ENCODE measurements at places on chromosomes 7 and 10. TPM values are rescaled to one million over a fixed set of nuclear protein-coding genes. Genes with fewer than 3 reads are reported as not detected.

DNA sequence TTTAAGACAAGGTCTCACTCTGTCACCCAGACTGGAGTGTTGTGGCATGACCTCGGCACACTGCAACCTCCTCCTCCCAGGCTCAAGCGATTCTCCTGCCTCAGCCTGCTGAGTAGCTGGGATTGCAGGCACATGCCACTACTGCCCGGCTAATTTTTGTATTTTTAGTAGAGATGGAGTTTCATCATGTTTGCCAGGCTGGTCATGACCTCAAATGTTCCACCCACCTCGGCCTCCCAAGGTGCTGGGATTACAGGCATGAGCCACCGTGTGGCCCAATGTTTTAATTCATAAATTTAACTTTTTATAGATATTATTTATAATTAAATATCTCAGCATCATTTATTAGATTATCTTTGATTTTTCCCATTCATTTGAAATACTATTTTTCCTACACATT lies 658.0 kb upstream of the NRG3 start:
- no peaks in the 10 kb centered on the region for H3K4me1 ChIP-seq
- no peak overlapping the region for H3K27ac ChIP-seq
- H3K4me3 ChIP-seq, result no peak overlapping the region
- no peaks in the 10 kb centered on the region for H3K36me3 ChIP-seq

GRCh38 chr10:128431083-128431482 lies 304.9 kb upstream of the MKI67 start:
- H3K36me3 ChIP-seq, result no peaks in the 10 kb centered on the region
- H3K27ac ChIP-seq, result no peak overlapping the region
- H3K4me1 ChIP-seq, result no peaks in the 10 kb centered on the region
- no peak for DNase-seq
- H3K4me3 ChIP-seq, result no peak overlapping the region

- H3K4me3 ChIP-seq, result no peak overlapping the region
- no peak for DNase-seq
- no peak overlapping the region for H3K27ac ChIP-seq
Observed at GRCh38 chr7:47771336-47771989, 176.8 kb downstream of the PKD1L1 start.

DNA sequence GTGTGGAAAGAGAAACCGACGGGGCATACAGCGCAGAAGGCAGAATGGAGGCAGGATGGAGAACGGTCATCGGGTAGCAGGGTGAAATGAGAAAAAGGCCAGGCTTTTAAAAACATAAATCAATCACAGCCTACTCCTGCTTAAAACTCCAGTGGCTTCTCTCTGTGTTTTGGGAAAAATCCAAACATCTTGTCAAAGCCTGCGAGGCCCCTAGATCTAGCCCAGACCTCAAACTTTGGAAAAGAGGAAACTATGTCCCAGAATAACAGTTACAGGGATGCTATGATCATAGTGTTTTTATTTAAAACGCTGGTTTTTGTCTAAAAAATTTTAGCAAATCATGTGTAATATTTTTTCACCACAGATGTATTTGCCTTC lies 41.1 kb downstream of the PPP1R3C start:
- peaks cover 18% of the 10 kb centered on the region for H3K27me3 ChIP-seq
- no peak for DNase-seq
- H3K4me1 ChIP-seq, result no peaks in the 10 kb centered on the region
- H3K27ac ChIP-seq, result no peak overlapping the region

- no peaks in the 10 kb centered on the region for H3K4me1 ChIP-seq
- no peak for DNase-seq
- H3K36me3 ChIP-seq, result no peaks in the 10 kb centered on the region
- no peak overlapping the region for H3K27ac ChIP-seq
Observed at GRCh38 chr7:14432924-14433323, 443.5 kb upstream of the ETV1 start.

GRCh38 chr10:28400681-28401080 lies 97.8 kb upstream of the MPP7 start:
- H3K4me3 ChIP-seq, result no peak overlapping the region
- H3K27ac ChIP-seq, result no peak overlapping the region
- no peaks in the 10 kb centered on the region for H3K4me1 ChIP-seq
- H3K36me3 ChIP-seq, result no peaks in the 10 kb centered on the region
- H3K27me3 ChIP-seq, result no peaks in the 10 kb centered on the region
- no peak for DNase-seq

DNA sequence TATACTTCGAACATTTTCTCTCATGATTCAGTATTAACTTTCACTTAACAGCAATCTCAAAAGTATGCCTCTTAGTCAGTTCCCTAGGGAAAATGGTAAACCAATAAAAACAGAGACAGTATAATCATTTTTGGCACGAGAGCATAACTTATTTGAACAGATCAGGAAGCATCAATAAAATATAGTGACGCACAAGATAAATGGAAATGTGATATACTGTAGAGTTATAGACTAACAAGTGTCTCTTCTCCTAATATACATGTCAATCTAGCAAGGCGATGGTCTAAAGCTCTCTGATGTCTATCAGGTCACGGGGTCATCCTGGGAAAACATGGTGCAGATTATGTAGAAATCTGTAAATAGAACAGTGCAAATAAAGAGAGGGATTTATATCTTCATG lies 131.6 kb downstream of the HGF start:
- H3K36me3 ChIP-seq, result no peaks in the 10 kb centered on the region
- H3K27me3 ChIP-seq, result no peaks in the 10 kb centered on the region
- H3K4me3 ChIP-seq, result no peak overlapping the region
- no peak overlapping the region for H3K27ac ChIP-seq

DNA sequence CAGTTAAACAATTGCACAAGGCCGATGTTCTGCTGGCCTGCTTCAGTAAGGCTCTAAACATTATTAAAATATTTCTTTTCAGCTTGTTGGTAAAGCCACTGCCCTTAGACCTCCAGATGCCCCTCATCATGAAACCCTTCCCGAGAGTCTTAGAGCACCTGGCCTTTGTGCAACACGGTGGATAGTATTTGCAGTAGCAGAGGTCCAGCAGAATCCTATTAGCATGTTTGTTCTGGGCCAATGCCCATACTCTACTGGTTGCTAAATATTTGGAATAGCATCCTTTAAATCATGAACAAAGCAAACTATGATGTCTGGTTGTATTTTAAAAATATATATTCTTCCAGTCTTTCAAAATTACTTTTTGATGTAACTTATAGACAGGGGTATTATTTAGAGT lies 584.6 kb downstream of the CNTNAP2 start:
- DNase-seq, result no peak
- no peak overlapping the region for H3K4me3 ChIP-seq
- no peak overlapping the region for H3K27ac ChIP-seq
- H3K36me3 ChIP-seq, result no peaks in the 10 kb centered on the region
- H3K4me1 ChIP-seq, result no peaks in the 10 kb centered on the region

DNA sequence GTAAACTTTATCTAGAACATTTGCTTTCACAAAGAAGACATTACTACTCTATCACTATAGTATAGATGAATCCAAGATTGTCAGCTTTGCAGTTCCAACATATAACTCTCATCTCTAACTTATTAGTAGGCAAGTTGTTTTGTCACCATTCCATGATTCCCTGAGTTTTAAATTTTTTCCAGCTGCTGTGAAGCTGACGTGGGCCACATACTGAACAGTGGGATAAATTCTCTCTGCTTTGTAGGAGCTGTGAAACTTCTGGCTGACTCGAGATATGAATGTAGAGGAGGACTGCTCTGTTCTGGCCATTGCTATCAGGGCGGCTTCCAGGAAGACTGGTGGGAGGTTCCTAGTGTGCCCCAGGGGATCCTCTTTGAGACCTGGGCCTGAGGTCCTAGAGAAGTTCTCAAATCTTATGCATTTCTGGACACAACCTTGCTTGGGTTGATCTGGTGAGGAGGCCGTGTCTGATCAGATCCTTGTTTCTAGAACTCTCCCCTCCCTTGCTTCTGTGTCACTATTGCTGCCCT lies 58.0 kb downstream of the LSMEM1 start:
- H3K36me3 ChIP-seq, result no peaks in the 10 kb centered on the region
- no peaks in the 10 kb centered on the region for H3K4me1 ChIP-seq
- no peak for DNase-seq
- H3K27me3 ChIP-seq, result peaks cover 36% of the 10 kb centered on the region
- H3K4me3 ChIP-seq, result no peak overlapping the region

DNA sequence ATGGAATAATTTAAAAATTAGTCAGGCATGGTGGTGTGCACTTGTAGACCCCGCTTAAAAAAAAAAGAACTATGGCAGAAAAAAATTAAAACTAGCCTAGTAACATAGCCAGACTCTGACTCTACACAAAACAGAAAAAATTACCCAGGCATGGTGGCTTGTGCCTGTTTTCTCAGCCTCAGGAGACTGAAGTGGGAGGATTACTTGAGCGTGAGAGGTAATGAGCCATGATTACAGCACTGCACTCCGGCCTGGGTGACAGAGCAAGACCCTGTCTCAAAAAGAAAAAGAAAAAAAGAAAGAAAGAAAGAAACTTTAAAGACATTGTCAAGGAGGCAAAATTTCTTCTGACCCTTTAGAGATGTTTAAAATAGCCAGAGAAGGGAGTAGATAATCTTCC lies 109.0 kb upstream of the TMEM106B start:
- no peaks in the 10 kb centered on the region for H3K36me3 ChIP-seq
- H3K27me3 ChIP-seq, result peaks cover 7% of the 10 kb centered on the region
- H3K4me3 ChIP-seq, result no peak overlapping the region
- no peak overlapping the region for H3K27ac ChIP-seq
- no peak for DNase-seq

DNA sequence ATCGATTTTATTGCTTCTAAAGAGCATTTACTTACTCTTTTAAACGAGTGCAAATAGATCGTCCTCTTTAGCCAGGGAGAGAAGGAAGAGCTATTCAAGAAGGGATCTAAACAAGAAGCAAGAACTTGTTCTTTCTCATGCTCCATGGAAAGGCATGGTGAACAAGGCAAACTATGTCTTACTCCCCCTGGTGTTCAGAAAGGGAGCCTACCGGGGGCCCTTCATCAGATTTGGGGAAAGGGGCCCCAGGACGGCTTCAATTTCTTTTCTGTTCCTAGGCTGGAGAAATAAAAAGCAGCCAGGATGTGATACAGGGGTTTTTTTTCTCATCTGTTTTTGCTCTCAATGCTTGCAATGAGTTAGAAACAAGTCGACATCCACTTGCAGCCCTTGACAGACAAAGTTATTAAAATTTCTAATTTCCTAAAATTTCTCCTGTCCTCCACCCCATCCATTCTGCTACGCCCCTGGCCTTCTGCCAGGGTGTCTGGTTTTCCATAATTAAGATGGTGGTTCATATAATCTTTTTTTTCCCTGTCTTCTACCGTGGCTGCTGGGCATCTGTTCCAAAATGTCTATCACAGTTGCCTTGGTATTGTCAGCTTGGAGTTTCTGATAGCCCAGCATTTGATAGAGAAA lies 214.4 kb downstream of the CREB5 start:
- DNase-seq, result no peak
- no peaks in the 10 kb centered on the region for H3K4me1 ChIP-seq
- H3K27ac ChIP-seq, result no peak overlapping the region

Gene USP6NL
- total RNA-seq, result 0.49 TPM

Gene CRHR2
- not detected for total RNA-seq

Gene EPO
- not detected for total RNA-seq

Gene ZRANB1
- 11.5 TPM for total RNA-seq

Gene CABCOCO1
- not detected for total RNA-seq

Gene ELN
- total RNA-seq, result not detected

Gene FAM25C
- total RNA-seq, result not detected

Gene AFAP1L2
- total RNA-seq, result 4.0 TPM
